WERI-Rb-1 (cell line): ENCODE measurements at places on chromosomes 1 and 21.
A peak's percentile ranks its signal among the peaks of the same experiment; 100 is the strongest.

DNA sequence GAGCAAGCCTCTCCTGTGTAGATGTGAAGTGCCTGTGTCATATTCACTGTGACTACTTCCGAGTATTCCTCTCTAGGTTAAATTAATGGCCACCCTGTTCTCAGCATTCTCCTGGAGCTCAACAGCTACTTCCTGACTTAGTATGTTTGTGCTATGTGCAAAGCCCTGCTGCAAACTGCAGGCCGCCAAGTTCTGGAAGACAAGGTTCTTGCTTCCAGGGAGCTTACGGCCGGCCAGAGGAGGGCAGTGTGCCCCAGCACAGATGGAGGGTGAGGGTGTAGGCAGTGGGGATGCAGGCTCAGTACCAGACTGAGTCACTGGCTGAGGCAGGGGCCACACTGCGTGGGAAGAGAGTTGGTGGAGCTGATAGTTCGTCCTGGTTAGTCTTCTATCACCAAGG is 43.2 kb downstream of the ELK4 start:
- peak; percentile 78 for DNase-seq

- no peak for DNase-seq
Observed at GRCh38 chr1:212554401-212554800, 54.2 kb upstream of the ATF3 start.

- no peak for DNase-seq
Observed at GRCh38 chr1:41359211-41360073, 1.8 kb upstream of the FOXO6 start.

GRCh38 chr1:84090447-84091245 is 53.4 kb upstream of the PRKACB start:
- DNase-seq, result no peak

DNA sequence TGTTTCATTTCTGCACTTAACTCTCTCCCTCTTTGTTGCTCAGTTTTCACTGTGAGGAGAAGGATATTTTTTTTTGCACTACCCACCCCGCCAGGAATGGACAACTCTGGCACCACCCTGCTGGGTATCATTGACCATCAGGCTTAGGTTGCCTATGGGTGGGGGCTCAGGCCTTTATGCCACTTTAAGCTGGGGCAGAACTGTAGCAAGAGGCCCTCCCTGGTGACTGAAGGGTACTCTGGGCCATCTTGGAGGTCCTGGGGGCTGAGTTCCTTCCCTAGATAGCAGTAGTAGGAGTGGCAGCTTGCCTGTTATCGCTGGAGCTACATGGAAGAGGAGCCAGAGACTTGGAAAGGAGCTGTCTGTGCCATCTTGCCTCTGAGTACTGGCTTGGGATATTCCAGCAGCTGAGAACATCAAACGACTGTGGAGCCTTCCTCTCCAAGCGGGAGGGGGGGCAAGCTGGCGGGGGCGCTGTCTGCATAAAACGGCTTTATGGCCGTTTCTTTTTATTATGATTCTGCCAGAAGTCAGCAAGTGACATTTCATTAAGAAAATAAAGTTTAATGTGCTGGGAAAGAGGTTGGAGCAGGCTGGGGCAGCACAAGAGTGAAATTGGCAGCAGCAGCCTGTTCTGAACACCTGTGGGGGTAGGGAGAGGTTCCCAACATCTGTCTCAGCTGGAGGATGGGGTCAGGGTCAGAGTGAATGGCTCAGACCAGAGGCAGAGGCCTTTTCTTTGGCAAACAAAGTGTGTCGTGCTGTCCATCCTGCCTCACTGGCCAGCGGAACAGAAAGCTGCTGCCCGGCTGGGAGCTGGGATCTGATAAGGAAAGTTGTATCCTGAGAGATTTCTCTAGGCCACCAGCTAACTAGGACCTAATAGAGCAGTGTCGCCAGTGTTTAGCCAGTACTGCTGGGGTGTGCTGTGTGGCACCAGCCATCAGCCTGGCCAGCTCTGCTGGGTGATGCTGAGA is 32.9 kb downstream of the TMEM53 start:
- DNase-seq, result no peak

GRCh38 chr1:212943393-212943710 is 7.0 kb upstream of the VASH2 start:
- DNase-seq, result no peak

DNA sequence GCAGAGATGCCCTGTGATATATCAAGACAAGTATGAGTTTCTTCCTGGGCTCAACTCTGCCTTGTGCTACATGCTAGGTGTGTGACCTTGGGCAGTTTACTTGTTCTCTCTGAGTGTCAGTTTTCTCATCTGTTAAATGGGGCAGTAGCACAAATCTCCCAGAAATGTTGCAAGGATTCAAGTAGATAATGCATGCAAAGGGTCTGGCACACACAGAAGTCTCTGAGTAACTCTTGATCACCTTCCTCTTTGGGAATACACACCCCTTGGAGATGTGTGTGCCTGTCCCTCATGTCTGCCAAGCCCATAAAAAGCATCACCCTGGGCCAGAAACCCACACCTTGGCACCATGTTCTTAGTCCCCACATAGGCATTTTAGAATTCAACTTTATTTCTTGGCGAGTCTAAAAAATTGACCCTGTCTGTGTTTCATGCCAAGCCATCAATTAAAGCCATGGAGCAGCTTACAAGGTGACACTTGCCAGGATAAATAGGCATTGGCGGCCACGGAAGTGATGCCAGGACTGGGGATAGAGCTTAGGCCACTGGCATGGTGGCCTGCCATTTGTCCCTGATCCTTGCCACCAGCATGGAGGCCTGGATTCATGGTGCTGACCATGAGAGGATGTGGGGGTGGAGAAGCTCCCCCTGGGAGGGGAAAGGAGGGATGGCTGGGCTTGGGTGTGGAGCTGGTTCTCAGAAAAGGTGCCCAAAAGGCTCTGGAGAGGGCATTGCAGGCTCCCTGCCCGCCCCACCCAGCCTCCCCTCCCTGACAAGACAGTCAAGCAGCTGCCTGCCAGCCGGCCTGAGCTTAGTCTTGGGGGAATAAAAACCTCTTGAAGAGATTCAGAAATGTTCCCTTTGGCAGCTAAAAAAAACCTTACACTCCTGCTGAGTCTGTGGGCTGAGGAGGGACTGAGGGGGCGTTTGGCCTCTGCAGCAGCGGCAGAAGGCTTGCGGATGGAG is 118.0 kb upstream of the IPO9 start:
- no peak for DNase-seq

- DNase-seq, result no peak
Observed at GRCh38 chr1:19644395-19644680, 227 bp downstream of the NBL1 start.
